ENCODE measurements at places on chromosomes 5 and 9.
A peak's percentile ranks its signal among the peaks of the same experiment; 100 is the strongest.

GRCh38 chr5:57741336-57741735 is 258.7 kb upstream of the ACTBL2 start:
- no peak for DNase-seq

- no peak for DNase-seq
Measured at GRCh38 chr9:529731-530130, 311.8 kb upstream of the DMRT1 start.

GRCh38 chr5:14700478-14701436 is 36.2 kb downstream of the OTULIN start:
- no peak for DNase-seq

GRCh38 chr5:179275381-179275878 is 69.8 kb downstream of the ADAMTS2 start:
- DNase-seq, result no peak

GRCh38 chr9:91777292-91777830 is 172.7 kb downstream of the ROR2 start:
- DNase-seq, result no peak

- DNase-seq, result no peak
Measured at GRCh38 chr5:122165559-122166078, 36.3 kb downstream of the ZNF474 start.

DNA sequence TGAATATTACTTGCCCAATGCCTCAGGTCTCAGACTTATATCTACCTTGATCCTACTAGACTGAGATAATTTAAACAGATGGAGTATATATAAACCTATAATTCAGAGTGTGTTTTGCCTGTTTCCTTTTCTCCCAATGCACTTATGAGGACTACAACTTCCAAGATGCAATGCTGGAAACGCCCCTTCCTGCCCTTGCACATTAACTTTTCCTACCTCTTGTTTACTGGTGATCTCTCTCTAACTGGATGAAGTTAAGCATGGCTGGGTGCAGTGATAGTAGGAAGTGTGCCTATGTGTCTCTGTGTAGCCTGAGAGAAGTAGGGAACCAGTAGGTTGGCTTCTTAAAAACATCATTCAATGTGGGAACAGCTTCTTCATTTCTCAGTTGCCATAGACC is 115.2 kb downstream of the SVEP1 start:
- no peak for DNase-seq

- DNase-seq, result no peak
Measured at GRCh38 chr5:58496488-58496887, 5.3 kb downstream of the GAPT start.

GRCh38 chr5:174999581-174999980 is 275.2 kb downstream of the MSX2 start:
- no peak for DNase-seq

GRCh38 chr5:143495110-143495509 is 91.6 kb upstream of the NR3C1 start:
- DNase-seq, result no peak

DNA sequence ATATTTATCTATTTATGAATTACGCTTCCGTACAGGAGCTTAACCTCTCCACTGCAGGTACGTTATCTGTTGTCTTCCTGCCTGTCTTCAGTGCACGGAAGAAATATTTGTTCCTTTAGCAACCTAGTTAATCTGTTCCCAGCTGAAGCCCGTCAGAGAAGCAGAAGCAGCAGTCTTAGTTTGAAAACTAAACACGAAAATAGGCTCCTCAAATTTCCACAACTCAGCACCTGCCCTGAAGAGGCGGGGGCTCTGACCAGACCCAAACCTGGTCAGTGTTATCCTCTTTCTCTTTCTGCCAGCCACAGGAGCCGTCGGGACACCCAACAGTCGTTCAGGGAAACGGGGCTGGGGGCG is 462 bp downstream of the NUDCD2 start:
- no peak for DNase-seq

DNA sequence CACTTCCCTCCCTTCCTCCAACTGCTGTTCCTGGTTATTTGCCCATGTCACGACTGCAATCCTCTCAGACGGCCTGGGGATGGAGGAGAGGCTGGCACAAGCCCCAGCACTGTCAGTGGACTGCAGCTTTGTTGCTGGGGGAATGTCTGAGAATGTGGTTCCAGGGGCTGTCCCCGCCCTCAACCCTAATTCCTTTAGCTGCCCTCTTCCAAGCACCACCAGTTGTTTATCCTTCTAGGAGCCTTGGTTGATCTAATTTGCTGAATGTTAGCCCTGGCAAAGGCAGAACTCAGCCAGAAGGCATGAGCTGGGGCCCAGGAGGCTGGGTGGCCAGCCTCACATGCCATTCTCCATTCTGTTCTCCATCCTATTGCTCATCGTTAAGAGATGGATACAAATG is 51.6 kb downstream of the ADAM19 start:
- no peak for DNase-seq

- no peak for DNase-seq
Measured at GRCh38 chr5:72999916-73000315, 44.1 kb downstream of the FCHO2 start.

DNA sequence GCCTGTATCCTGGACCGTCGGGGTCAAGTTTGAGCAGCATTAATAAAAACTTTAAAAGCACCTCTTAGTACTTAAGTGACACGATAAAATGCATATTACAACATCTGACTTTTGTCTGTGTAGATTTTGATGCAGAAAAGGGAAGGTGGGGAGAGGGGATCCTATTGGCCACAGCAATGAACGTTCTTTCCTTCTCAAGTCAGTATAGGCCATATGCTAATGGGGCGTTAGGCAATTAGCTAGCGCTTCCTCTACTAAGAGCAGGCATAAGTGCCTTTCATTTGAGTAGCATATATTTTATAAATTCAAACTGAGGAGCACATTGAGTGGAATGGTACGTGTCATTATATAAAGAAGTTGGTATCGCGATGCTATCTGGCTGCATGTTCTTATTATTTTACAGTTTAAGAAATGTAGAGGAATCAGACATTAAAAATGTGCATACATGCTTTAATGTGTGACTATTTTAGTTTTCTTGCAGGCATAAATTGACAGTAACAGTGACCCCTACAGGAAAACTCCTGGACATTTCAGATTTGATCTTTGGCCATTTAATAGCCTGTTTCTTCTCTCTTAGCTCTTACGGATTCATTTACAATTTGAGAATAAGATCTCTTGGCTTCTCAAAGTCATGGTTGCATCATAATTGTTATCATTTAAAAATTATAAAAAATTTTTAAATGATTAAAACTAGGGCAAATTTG is 1.1 kb upstream of the GNA14 start:
- DNase-seq, result no peak

GRCh38 chr5:96745844-96746531 is 61.8 kb downstream of the ERAP1 start:
- DNase-seq, result no peak

DNA sequence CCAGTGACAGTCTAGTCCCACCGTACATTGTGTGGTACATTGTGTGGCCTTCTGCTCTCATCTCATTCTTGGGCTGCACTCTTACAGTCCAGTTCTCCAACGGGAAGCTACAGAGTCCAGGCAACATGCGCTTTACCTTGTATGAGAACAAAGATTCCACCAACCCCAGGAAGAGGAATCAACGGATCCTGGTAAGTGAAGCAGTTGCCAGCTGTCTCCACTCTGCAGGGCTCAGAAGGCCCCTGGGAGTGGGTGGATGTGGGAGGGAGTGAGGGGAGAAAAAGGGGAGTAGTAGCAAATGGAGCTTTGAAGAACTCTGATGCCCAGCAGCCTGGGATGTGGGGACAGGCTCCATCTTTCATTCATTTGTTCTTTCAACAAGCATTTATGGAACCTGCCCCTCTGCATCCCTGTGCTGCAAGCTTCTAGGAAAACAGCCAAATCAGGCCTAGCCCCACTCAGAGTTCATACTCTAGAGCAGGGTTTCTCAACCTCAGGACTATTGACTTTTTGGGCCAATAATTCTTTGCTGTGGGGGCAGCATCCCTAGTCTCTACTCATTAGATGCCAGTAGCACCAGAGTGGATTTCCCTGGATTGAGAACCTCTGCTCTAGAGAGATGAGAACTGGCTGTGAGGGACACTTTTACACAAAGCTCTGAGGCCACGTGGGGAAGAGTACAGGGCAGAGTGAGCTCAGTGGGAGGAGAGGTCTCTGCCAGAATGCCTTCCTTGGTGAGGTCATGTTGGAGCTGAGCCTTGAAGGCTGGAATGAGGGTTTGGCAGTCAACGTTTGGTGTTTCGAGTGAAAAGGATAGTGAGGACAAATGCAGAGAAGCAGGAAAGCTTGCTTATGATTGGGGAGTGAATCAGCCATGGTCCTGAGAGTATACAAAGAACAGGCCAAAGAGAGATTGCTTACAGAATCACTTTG is 1.1 kb downstream of the POLR1E start:
- no peak for DNase-seq

DNA sequence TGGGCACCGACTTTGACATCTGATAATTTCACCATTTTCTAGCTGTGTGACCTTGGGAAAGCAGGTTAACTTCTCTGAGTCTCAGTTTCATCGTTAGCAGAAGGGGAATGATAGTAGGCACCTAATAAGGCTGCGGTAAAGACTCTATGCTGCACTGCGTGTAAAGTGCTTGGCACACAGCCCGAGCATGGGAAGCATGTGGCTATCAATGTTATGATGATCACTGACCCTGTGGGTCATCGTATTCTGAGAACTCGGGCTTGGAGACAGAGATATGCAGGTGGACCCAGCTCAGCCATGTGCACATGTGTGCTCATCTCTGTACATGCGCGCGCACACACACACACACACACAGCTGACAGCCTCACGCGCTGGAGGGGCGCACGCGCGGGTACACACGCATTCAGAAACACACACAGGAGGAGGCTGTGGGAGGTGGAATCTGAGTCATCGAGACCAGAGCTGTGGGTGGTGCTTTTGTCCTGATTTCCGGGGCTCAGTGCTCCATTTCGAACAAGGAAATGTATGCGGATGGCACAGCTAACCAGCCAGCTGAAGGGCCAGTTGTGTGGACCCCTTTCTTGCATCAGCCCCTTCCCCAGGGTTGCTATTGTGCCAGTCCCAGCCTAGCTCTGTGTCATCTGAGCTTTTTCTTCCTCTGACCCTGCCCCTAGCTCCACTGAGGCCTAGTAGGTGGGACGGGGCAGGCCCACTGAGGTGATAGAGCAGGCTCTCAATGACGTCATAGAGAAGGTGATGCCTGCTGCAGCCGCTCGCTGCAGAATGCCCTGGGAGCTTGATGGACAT is 11.1 kb upstream of the ARAP3 start:
- peak; percentile 57 for DNase-seq

DNA sequence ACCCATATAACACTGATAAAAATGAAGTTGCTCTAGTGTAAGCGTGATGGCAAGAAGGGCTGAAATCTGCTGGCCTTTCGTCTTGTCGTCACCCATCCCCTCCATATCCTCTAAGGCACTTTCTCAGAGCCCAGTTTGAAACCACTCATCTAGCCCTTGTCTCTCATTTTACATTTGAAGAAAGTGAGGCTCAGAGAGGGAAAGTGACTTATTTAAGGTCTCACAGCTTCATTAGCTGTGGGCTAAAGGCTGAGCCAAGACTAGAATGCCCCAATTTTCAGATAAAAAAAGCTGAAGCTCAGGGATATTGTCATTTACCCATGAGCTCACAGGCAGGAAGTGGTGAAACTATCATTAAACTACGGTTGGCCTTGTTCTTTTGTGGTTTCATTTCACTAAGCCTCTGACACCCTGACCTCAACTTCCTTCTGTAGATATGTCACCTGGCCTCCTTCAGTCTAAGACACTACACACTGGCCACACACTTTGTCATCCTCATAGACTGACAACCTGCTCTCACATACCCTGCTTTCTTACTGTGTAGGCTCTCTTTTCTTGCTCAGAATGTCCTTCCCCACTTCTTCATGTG is 176.7 kb upstream of the DMAC1 start:
- DNase-seq, result peak; percentile 6

DNA sequence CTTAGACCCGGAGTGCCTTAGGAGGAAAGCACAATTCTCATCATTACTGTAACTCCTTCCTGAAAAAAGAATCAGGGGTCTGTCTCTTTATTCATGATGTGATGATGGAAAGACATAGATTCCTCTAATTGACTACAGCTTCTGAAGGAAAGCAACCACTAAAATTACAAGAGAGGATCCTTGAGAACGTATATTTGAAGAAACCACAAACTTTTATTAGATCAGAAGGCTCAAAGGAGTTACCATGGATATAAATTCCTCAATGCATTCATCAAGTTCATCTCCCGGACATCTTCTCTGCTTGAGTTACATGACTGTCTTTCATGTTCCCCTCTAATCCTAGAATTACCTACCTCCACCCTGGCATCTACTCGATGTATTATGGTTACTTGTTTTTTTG is 104.1 kb upstream of the PAPPA start:
- DNase-seq, result no peak

DNA sequence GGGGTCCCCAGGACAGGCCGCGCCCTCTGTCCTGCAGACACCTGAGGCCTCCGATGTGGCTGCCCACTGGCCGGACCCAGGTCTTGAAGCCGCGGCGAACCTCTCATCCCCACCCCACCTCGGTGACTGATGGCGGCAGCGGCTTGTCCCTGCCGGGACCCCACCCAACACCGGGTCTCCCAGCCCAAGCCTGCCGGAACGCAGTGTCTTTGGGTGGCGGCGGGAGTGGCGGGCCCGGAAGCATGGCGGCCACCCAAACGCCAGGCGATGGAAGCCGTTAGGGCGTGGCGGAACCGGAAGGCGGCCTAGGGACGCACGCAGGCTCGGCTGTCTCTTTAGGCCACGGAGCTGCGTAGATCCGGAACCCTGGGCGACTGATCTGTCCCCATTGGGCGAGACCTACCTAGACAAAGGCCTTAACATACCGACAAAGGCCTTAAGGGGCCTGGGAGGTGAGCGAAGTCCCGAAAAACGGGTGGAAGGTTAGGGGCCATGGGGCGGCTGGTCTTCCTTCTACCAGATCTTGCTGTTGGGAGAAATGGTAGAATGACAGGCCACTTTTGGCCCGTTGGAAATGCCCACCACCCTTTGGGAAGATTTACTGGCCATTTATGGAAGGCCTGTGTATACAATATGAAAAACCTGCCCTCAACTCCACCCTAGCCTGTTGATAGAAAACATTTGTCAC is 94.6 kb upstream of the SMC2 start:
- no peak for DNase-seq

DNA sequence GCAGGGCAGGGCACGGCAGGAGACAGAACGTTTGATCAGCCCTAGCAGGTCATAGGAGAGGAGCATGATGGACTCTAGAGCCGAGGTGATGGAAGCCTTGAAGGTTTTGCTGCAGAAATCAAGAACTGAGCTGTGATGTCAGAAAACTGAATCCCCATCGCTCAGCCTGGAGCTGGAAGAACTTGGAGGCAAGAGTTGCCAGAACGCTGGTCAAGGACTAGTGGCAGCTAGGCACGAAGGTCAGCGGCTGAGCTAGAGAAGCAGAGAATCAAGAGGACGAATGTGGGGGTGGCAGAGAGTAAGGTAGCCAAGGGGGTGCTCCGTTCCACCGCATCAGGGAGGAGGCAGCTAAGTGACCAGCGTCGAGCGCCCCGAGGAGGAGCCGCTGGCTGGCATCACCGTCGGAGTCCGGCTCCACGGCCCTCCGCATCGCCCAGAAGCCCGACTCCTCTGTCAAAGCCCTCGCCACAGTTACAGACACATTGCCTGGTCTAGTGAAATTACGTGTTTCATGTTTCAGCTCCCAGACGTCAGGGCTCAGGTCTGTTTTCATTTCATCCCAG is 1.2 kb upstream of the GALNT10 start:
- no peak for DNase-seq
